ENCODE measurements at places on chromosomes 2 and 18.

- DNase-seq: no peak
Observed at GRCh38 chr18:53153281-53153680, 813.3 kb downstream of the DCC start.

- no peak for DNase-seq
Observed at GRCh38 chr2:20571644-20572215, 79.2 kb downstream of the HS1BP3 start.

- DNase-seq: no peak
Observed at GRCh38 chr2:86372133-86372532, 34.7 kb upstream of the REEP1 start.

GRCh38 chr2:10150436-10150835 lies 27.9 kb downstream of the RRM2 start:
- DNase-seq: no peak

- DNase-seq: no peak
Observed at GRCh38 chr2:73297151-73297559, 3.8 kb upstream of the EGR4 start.

- DNase-seq: no peak
Observed at GRCh38 chr2:86350751-86351150, 13.3 kb upstream of the REEP1 start.

All from stimulated activated CD8-positive, alpha-beta memory T cell treated with anti-CD3 and anti-CD28 coated beads, Interleukin-2, amount 100 ng/mL, for 48 hours (primary cell).